ENCODE measurements at places on chromosomes 4 and X. TPM values are rescaled to one million over a fixed set of nuclear protein-coding genes. Genes with fewer than 3 reads are reported as not detected.

The GPM6B gene
- total RNA-seq: not detected

DNA sequence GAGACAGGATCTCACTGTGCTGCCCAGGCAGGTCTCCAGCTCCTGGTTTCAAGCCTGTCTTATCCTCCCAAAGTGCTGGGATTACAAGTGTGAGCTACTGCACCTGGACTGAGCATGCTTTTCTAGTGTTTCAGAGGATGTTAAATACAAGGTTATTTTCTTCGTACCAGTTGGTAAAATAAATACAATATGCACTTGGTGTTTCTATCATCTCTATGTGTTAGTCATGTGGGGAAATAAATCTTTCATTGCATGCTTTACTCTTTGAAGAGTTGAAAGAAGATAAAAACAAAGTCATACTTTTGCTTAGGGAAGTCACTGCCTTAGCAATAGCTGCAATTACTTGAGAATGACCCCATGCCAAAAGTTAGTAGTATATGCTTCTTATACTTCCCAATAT, 162.3 kb downstream of the PCDH7 start:
- no peak for DNase-seq

The TMEM156 gene
- total RNA-seq: 27.6 TPM

The FAM47E gene
- total RNA-seq: not detected

The MOSPD2 gene
- 12.4 TPM for total RNA-seq
